ENCODE measurements at places on chromosomes 3 and 15. TPM values are rescaled to one million over a fixed set of nuclear protein-coding genes. Genes with fewer than 3 reads are reported as not detected.

GRCh38 chr15:68565726-68566125 lies 13.1 kb upstream of the CORO2B start:
- DNase-seq: no peak

GRCh38 chr3:98806521-98806920 lies 43.4 kb downstream of the ST3GAL6 start:
- DNase-seq: no peak

- no peak for DNase-seq
These were observed 7.7 kb upstream of the GOLGB1 start for GRCh38 chr3:121757087-121757811.

DNA sequence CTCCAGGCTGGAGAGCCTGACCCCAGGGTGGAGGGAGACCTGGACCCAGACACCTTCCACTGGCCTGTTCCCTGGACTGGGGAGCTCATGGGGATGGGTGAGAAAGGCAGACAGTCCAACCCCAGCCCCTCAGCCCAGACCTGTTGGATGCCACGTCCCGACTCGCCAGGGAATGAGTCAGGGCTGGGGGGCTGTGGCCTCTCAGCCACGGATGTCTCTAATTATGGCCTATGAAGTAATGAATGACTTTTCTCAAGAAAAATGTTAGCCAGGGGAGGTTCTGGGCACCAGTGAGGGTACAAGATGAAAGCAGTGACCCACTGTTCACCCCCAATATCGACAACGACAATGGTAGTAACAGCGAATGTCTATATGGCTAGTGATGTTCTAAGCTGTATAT lies 107.0 kb upstream of the RPL32 start:
- no peak for DNase-seq

DNA sequence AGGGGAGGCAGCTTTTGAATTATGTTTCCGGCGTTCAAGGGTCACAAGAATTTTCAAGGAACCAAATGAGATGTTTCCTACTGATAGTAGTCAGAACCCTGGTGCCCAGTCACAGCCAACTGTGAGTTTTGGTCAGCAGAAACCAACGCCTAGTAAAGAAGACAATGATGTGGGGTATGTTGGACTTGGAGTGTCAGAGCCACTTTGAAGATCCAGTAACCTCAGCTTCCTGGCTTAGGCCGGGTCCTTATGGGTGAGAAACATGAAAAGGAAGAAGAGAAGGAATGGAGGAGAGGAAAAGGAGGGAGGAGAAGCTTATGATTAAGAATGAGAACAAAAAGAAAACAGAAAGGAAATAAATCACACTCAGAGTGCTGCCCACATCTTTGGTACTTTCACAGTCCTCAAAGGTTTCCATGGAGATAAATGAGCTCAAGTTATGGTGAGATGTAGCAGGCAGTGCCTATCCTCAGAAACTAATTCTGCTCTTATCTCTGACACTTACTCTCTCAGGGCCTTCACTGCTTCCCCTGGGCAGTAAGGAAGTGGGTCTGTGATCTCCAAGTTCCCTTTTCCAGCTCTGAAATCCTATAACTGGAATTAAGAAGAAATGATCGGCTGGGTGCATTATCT lies 2.0 kb upstream of the MCF2L2 start:
- no peak for DNase-seq

- DNase-seq: no peak
These were observed 18.8 kb downstream of the CA12 start for GRCh38 chr15:63362885-63363284.

DNA sequence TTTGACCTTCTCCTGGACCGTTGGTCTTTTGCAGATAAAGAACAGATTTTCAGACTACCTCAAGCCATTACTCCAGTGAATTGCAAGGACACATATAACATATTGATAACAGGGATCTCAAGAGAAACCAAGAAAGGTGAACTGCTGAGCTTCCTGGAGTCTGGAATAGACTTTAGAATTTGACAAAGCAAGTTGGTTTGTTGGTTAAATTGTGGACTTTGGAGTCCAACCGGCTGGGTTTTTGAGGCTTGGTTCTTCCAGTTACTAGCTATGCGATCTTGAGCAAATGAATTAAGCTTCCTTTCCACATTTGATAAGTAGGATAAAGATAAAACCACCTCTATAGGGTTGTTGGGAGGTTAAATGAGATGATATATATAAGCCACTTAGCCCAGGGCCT lies 233.1 kb downstream of the SHQ1 start:
- DNase-seq: no peak

DNA sequence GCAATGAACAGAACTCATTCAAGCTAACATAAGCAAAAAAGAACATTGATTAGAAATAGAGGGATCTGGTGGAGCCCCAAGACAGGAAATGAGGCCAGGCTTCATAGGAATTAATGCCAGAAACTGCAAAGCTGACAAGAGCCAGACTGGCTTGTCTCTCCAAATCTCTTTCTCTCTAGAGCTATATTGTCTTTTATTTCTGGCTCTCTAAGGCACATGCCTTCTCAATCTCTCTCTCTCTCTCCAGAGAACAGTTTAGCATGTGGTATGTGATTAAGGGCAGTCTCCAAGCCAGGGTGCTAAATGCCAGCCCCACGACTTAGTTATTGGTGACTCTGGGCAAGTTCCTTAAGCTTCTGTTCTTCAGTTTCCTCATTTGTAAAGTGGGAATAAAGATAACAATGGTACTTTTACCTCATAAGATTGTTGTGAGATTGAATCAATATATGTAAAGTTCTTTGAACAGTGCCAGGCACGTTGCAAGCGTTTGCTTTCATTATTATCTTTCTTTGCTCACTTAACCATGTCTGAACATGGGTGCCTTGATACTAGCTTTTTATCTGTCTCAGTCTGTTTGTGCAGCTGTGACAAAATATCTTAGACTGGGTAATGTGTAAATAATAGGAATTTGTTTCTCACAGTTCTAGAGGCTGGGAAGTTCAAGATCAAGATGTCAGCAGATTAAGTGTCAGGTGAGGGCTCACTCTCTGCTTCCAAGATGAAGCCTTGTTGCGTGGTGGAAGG lies 123.2 kb downstream of the BDH1 start:
- no peak for DNase-seq

GRCh38 chr3:55951388-55951787 lies 464.3 kb upstream of the WNT5A start:
- DNase-seq: no peak

DNA sequence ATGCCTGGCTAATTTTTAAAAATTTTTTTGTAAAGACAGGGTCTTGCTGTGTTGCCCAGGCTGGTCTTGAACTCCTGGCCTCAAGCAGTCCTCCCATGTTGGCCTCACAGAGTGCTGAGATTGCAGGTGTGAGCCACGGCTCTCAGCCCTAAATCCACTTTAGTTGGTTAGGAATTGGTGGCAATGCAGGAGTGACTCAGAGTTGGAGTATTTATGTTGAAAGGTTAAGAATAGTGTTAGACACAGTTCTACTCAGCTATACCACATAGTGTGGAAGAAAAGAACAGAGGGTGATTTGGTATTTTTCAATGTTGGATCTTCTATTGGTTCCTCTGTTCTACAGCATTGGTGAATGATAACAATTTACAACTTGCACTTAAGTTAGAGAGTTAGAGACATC lies 7.6 kb downstream of the ZNF639 start:
- no peak for DNase-seq

DNA sequence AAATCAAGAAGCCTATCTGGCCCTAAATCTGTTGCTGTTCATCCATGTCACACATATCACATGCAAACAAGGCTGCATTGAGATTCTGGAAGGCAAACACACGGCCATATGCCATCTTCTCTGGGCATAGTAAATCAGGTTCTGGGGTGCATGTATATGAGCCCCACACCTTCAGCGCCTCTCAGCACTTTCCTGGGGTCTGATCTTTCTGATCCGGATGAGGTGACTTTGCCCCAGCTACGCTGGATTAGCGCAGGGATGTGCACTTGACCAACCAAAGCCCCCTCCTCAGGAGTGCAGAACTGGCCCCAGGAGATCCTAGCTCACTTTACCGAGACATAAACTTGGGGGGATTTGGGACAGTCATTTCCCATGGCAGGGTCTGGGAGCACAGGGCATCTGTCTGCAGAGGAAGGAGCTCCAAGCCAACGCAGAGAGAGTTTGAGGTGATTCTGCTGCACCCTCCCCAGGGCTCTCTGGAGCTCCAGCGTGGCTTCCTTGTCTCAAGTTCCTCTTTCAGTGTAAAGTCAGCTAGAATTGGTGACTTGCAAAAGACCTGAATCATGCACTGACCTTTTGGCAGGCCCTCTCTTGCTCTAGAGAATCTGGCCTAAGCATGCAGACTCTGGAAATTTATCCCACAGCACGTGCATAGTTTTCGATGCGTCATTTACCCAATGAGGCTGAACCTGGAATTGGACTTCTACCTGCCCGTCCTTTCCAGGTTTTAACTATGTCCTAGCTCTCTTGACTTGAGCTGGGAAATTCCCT lies 63.5 kb upstream of the KLF13 start:
- DNase-seq: no peak

The TM4SF1 gene
- total RNA-seq: 810 TPM

The PEX5L gene
- 0.05 TPM for total RNA-seq

The TWF2 gene
- 136 TPM for total RNA-seq

The AGTR1 gene
- total RNA-seq: 0.12 TPM

The PTH1R gene
- total RNA-seq: not detected
